AG04450 (cell line): ENCODE measurements at places on chromosomes 2 and 18.

GRCh38 chr2:200869014-200869413 is 4.6 kb upstream of the CLK1 start:
- DNase-seq, result no peak

DNA sequence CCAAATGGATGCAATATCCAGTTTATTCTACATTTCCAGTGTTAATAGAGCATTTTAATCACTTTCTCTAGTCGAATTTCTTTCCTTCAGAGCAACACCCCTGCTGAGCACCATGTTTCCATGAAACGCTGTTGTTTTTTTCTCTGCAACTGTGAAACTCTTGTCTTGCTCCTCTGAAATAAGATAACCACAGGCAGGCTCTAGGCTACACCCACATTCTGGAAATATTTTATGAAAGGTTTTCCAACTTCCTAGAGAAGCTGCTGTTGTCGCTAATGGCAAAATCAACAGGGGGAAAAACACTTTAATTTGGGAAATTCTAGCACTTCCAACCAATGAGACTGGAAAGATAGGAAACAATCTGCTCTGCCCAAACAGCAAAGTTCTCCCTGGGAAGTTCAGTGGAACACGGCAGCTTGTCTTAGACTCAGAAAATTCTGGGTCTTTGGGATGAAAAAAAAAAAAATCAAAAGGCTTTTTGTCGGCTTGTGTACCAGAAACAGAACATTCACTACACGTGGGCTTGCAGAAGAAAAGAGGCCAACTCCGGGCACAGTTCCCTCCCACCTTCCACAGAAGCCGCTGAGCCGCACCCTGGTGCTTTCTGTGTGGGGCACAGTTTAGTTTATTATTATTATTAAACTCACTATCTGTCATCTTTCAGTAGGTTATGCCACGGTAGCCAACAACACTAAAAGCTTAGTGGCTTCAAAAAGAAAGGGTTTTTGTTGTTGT is 98.7 kb downstream of the MMADHC start:
- no peak for DNase-seq

DNA sequence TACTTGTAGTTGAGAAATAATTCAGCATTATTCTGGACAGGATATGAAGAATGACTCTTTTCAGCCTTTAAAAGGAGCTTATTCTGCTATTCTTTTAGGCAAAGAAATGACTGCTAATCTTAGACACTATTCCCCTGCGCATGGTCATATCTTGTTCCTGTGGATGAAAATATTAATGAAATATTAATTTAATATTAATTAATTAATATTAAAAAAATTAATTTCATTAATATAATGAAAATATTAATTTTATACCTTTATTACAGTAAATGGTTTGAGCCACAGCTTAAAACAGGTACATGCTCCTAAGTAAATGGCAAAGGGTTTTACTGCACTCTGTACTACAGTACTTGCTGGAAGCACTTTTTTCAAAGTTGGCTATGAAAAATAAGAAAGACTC is 890.1 kb upstream of the PIK3C3 start:
- no peak for DNase-seq

DNA sequence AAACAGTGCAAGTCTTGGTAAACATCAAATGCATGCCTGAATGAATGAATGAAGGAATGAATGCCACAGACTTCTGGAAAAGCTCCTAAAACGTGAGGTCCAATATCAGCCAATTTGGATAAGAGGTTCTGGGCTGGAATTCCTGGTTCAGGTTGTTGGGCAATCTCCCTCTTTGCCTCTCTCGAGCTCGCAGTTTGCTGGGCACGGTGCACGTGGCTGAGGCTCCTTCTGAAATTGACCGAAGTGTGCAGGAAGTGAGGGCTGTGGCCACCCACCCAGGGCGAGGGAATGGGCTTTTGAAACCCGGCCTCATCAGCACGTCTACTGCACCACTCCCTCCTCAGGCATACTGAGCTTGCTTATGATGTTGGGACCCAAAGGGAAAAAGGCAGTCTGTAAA is 288.8 kb upstream of the HS6ST1 start:
- DNase-seq, result no peak

DNA sequence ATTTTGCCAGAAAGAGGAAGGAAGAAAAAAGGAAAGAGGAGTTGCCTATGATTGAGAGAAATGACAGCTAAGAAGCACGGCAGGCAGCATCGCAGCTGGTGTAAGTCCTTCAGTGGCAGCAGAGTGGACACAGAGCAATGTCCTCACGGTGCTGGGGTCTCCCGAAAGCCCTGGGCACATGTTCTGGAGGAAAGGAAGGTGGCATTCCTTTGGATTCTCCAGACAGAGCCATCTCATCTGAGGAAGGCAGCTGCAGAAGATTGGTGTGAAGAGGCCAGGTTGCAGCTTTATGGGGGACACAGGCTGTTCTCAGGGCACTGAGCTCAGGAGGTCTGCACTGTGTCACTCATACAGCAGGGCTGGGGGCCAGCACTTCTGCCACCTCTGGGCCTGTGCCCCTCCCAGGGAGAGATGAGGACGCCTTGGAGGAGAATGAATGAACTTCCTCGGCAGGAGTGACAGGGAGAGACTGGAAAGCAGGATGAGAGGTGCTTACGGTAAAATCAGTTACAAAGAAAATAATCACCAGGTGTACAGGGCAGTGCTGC is 252.0 kb upstream of the MYT1L start:
- DNase-seq, result no peak
